ENCODE measurements at places on chromosomes 4 and X.

DNA sequence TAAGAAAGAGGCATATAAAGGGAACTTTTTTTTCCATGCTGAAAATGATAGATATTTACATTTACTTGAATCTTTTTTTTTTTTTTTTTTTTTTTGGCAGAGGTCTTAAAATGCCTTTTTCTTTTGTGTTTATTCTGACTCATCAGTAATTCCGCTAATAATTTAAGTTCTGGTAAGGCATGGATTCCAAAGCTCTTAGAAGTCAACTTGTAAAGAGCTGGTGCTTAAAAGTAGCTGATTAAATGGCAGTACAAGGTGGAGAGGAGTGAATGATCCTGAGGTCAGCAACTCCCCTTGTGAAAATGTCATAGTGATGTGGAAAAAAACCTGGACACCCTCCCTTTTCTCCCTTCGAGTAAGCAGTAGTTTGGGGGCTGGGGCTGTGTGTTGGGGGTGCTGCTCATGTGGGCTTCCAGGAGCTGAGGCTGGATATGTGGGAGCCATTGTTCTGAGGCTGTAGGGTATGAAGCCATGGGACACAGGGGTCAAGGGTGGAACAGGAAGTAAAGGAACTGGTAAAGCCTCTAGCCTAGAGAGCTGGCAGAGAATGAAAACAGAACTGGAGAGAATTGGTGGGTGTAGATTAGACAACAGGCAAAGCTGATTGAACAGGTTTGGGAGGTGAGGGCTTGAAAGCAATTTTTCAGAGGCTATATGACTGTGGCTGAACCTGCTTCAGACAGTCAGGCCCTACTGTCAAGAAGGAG is 41.0 kb upstream of the PITX2 start:
- DNase-seq = no peak

DNA sequence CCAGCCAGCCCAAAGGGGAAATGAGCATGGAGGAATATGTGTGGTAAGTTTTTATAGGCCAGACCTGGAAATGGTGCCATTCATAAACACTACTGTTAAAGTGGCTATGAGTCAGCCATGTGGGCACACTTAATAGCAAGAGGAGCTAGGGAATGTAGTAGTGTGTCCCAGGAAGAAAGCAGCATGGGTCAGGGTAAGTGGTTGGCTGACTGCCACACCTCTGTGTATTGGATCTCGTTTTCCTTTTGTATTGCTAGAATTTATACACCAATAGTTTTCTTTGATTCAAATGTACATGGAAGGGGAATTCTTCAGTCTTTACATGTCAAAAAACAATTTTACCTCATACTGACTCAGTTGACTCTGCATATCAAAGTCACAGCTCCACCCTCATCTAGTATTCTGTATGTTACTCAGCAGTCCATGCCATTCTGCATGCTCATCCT is 22.9 kb upstream of the SGMS2 start:
- DNase-seq = no peak

GRCh38 chr4:163804001-163804400 is 309.5 kb downstream of the TMA16 start:
- DNase-seq = no peak

DNA sequence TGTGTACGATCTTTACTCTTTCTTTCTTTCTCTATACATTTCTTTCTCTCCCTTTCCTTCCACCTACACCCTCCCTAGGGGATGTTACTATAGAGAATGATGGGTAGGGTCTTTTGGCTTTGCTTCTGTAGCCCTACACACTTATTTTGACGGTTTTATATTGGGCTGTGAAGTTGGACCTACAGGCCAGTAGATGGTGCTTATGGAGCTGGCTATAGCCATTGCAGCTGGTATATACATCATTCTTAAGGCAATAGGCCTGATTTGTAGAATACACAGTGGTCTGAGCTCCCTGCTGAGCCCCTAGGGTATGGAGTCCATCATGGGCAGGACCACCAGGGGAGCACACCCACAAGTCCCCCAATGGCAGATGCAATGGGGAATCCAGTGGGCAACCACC is 1869.7 kb downstream of the STIM2 start:
- DNase-seq = no peak
